Natural killer cell (primary cell): ENCODE measurements at places on chromosomes 2 and 18. TPM values are rescaled to one million over a fixed set of nuclear protein-coding genes. Genes with fewer than 3 reads are reported as not detected.

DNA sequence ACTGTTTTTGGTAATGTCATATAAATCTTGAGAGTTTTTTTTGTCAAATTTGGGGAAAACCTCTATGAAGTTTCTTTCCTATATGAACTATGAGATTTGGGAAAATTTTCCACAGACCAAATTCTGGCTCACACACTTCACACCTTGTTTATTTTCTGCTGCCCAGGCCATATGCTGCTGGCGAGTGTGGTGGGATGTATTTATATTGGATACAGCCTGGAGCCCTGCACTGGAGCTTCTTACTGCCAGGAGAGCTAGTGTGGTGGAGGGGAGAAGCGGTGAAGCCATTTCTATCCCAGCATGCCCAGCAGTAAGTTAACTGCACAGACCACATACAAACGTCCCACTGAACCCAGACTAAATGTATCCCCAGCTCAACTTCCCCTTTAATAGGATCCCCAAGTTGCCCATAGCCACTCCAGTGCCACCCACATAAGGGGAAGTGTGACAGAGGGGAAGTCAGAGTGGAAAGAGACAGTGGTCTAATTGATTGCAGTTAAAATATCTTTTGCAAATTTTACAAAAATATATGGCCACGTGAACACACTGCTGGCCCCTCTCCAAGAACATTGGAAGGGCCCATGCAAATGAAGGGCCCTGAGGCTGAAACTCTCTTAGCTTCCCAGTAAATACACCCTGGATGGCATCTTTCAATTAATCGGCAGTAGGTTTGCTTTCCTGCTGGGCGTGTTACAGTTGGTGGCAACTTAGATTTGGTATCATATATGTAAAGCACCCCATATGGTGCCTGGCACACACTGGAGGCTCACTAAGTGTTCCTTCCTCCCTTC is 146.6 kb upstream of the ITGA6 start:
- no peaks in the 10 kb centered on the region for H3K27me3 ChIP-seq
- DNase-seq, result no peak
- no peak overlapping the region for H3K4me3 ChIP-seq
- H3K27ac ChIP-seq, result no peak overlapping the region
- no peaks in the 10 kb centered on the region for H3K36me3 ChIP-seq
- H3K4me1 ChIP-seq, result no peaks in the 10 kb centered on the region

ZNF236 gene
- 35.1 TPM for total RNA-seq

SLC39A6 gene
- 18.1 TPM for total RNA-seq

GRCh38 chr18:6254456-6254855 is 160.3 kb downstream of the L3MBTL4 start:
- H3K36me3 ChIP-seq, result no peaks in the 10 kb centered on the region
- no peak overlapping the region for H3K4me3 ChIP-seq
- no peaks in the 10 kb centered on the region for H3K27me3 ChIP-seq
- peaks cover 4% of the 10 kb centered on the region for H3K4me1 ChIP-seq

- no peak overlapping the region for H3K27ac ChIP-seq
- DNase-seq, result no peak
- no peaks in the 10 kb centered on the region for H3K4me1 ChIP-seq
- H3K36me3 ChIP-seq, result no peaks in the 10 kb centered on the region
- H3K27me3 ChIP-seq, result no peaks in the 10 kb centered on the region
These were observed 105.0 kb downstream of the LTBP1 start for GRCh38 chr2:33051586-33052360.

- peaks cover under 1% of the 10 kb centered on the region for H3K4me1 ChIP-seq
- peaks cover 38% of the 10 kb centered on the region for H3K36me3 ChIP-seq
- H3K4me3 ChIP-seq, result no peak overlapping the region
- H3K27ac ChIP-seq, result no peak overlapping the region
These were observed 78.9 kb downstream of the UXS1 start for GRCh38 chr2:106115250-106115649.

- no peak overlapping the region for H3K4me3 ChIP-seq
- DNase-seq, result no peak
- H3K36me3 ChIP-seq, result no peaks in the 10 kb centered on the region
- no peak overlapping the region for H3K27ac ChIP-seq
- no peaks in the 10 kb centered on the region for H3K4me1 ChIP-seq
These were observed 23.9 kb downstream of the ACKR3 start for GRCh38 chr2:236593531-236593930.

LONRF2 gene
- not detected for total RNA-seq

- no peak overlapping the region for H3K27ac ChIP-seq
- no peaks in the 10 kb centered on the region for H3K36me3 ChIP-seq
- no peaks in the 10 kb centered on the region for H3K4me1 ChIP-seq
- H3K4me3 ChIP-seq, result no peak overlapping the region
These were observed 43.5 kb downstream of the SLC38A11 start for GRCh38 chr2:164911832-164912231.

DNA sequence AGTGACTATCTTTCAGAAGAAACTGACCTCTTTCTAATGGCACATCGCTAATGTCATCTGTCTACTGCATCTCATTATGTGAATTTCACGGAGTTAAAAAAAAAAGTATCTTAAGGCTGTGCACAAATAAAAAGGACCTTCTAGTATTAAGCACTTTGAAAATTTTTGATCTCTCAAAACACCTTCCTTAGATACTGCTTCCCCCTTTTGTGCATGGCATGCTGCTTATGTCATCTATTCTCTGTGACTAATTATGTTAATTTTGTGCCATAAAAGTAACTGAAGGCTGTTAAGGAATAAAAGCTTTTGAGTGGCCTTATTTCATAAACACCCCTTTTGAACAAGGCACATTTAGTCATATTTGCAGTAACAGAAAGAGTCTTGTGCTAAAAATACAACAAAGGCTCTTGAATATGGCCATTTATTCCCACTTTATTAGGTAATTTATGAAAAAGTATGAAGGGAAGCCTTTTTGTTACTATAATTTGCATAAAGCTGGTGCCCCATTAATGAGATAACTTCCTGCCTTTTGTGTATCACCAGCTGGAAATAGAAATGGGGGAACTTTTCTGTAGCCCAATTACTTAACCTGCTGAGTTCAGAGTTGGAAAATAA is 1412.0 kb upstream of the ZEB2 start:
- no peak overlapping the region for H3K27ac ChIP-seq
- no peak overlapping the region for H3K4me3 ChIP-seq
- H3K27me3 ChIP-seq, result no peaks in the 10 kb centered on the region
- H3K4me1 ChIP-seq, result no peaks in the 10 kb centered on the region
- DNase-seq, result no peak

SCN1A gene
- not detected for total RNA-seq

CFAP65 gene
- total RNA-seq, result not detected

DNA sequence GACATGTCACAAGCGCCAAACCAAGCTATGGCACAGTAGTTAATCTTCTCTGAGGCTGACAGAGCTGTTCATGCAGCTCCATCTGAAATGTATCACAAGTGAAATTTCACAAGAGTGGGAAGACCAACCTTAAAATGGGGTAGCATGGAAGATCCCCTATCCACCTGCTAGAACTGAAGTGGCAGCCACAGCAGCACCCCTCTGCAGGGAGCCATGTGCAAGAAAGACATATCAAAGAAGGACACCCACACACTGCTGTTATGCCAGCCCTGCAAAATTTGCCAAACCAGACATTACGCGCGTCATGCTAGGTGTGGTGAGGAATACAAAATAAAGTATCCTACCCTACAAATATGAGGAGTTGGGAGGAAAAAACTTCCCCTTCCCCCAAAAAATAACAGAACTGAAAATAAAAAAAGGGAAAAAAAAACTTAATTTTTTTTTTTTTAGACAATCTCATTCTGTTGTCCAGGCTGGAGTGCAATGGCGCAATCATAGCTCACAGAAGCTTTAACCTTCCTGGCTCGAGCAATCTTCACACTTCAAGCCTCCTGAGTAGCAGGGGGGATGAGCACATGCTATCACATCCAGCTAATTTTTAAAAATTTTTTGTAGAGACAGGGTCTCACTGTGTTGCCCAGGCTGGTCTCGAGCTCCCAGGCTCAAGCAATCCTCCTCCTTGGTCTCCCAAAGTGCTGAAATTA is 76.2 kb downstream of the STK39 start:
- no peak overlapping the region for H3K27ac ChIP-seq
- peaks cover 21% of the 10 kb centered on the region for H3K4me1 ChIP-seq
- H3K4me3 ChIP-seq, result no peak overlapping the region
- H3K36me3 ChIP-seq, result no peaks in the 10 kb centered on the region

POTEC gene
- not detected for total RNA-seq

SPC25 gene
- 1.0 TPM for total RNA-seq

DNA sequence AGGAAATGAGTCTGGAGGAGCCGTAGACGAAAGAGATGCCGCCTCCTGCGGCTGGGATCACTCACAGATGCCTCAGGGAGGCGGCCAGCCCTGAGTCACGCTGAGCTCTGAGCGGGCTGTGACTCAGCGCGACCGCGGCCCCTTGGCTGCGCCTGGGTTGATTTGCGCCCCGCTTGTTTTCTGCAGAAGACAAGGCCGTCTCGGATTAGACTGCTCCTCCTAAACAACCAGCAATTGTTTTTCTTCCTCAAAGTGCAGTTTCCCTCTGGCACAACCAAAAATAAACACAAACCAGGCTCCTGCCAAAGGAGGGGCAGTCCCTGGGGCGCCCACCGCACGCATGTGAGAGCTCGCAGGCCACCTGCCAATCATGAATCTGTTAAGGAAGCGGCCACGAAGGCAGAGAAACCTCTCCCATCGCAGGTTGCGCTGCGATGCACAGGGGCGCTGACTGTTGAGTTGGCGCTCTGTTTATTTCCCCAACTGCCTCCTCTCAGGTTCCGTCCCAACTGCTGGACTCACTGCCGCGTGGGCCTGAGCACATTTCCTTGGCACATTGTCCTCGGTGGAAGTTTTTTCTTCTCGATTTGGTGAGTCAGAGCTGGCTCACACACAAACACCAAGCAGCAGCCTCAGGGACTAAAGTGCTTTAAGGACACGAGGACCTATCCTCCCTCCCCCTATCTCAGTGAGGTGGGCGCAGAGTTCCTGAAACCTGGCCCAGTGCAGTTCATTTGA is 85.2 kb upstream of the NDUFV2 start:
- no peaks in the 10 kb centered on the region for H3K27me3 ChIP-seq
- peaks cover 12% of the 10 kb centered on the region for H3K4me1 ChIP-seq
- H3K36me3 ChIP-seq, result no peaks in the 10 kb centered on the region
- no peak overlapping the region for H3K27ac ChIP-seq
- no peak overlapping the region for H3K4me3 ChIP-seq
- DNase-seq, result peak; percentile 35

CNTNAP5 gene
- not detected for total RNA-seq

CSRNP3 gene
- not detected for total RNA-seq

DNA sequence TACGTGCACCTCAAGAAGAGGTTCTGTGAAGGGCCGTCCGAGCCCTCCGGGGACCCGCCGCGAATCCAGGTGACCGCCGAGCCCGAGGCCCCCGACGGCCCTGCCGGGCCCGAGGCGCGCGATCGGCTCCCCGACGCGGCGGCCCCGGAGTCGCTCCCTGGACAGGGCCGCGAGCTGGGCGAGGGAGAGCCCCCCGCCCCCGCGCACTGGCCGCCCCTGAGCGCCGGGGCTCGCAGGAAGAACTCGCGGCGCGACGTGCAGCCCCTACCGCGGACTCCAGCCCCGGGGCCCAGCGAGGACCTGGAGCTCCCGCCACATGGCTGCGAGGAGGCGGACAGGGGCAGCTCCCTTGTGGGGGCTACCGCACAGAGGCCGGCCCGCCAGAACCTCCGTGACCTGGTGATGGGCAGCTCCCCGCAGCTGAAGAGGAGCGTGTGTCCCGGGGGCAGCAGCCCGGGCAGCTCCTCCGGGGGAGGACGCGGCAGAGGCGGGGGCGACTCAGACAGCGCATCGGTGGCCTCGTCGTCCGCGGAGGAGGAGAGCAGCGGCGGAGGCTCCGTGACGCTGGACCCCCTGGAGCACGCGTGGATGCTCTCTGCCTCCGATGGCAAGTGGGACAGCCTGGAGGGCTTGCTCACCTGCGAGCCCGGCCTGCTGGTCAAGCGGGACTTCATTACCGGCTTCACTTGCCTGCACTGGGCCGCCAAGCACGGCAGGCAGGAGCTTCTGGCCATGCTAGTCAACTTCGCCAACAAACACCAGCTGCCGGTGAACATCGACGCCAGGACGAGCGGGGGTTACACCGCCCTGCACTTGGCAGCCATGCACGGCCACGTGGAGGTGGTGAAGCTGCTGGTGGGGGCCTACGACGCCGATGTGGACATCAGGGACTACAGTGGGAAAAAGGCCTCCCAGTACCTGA is 812 bp downstream of the SOWAHC start:
- peaks cover 44% of the 10 kb centered on the region for H3K27me3 ChIP-seq
- H3K4me1 ChIP-seq, result peaks cover 14% of the 10 kb centered on the region
- DNase-seq, result peak; percentile 11
- H3K27ac ChIP-seq, result no peak overlapping the region

- peaks cover 31% of the 10 kb centered on the region for H3K4me1 ChIP-seq
- H3K4me3 ChIP-seq, result no peak overlapping the region
- DNase-seq, result peak; percentile 70
- H3K27me3 ChIP-seq, result peaks cover 4% of the 10 kb centered on the region
These were observed 5.5 kb downstream of the SLC11A1 start for GRCh38 chr2:218387369-218388194.

CKAP2L gene
- total RNA-seq, result 1.2 TPM

SAG gene
- 0.11 TPM for total RNA-seq
